T-helper 2 cell (primary cell): ENCODE measurements at places on chromosomes 3 and 15.

DNA sequence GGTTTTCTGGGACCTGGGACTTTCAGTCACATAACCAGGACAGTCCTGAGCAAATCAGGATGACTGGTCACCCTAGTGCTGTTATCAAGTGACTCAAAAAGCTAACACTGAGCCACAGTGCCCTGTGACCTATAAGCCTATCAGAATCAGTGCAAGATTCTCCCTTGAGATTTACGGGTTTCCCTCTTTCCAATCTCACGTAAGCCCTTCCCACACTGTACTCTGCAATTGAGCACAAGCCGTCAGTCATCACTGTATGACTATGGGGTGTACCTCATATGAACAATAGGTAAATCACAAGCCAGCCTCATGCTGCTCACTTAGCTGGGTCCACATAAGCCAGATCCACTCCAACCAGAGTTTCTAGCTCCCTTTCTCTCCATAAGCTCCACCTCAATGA, 21.0 kb upstream of the CLDN18 start:
- no peak for DNase-seq

GRCh38 chr3:184373422-184373821, 4.6 kb downstream of the THPO start:
- DNase-seq, result no peak

DNA sequence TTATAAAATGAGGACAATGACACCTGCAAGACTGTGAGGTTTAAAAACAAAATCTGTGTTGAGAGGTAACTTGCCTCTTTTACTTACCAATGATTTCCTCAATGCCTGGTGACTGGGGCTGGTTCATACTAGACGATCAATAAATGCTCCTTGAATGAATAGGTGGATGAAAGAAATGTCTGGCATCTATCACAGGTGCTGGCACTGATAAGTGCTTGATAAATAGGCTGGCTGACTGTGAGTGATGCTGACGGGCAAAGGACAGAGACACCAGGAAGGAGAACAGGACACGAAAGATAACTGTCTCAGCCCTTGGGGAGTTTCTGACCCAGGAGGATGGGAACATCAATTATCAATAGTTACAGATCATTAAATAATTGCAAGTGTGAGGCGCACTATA, 31.9 kb downstream of the RBP2 start:
- no peak for DNase-seq

- DNase-seq, result no peak
Measured at GRCh38 chr3:187458921-187459320, 90.7 kb downstream of the RTP4 start.

DNA sequence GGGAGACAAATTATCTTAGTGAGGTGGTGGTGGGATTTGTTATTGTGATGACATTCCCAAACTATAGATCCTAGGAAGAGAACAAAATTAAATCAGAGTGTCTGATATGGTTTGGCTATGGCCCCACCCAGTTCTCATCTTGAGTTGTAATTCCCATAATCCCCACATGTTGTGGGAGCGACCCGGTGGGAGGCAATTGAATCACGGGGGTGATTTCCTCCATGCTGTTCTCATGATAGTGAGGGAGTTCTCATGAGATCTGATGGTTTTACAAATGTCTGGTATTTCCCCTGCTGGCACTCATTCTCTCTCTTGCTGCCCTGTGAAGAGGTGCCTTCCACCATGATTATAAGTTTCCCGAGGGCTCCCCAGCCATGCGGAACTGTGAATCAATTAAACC, 62.0 kb downstream of the RPL22L1 start:
- DNase-seq, result no peak

DNA sequence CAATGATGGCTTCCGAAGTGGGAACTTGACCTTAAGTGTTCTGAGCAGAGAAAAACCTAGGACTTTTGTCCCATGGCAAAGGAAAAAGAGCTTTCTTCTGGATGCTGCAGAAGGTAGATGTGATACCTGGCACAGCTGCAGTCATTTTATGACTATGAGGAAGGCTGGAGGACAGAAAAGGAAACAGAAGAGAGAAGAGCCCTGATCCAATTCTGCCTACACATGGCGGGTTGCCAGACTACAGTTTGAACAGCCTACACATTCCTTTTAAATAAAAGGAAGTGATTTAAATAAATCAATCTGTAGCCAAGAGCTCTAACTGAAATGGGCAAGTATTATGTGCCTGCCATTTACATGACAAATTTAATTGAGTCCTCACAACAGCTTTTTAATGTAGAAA, 43.6 kb upstream of the CHRNB4 start:
- DNase-seq, result no peak

DNA sequence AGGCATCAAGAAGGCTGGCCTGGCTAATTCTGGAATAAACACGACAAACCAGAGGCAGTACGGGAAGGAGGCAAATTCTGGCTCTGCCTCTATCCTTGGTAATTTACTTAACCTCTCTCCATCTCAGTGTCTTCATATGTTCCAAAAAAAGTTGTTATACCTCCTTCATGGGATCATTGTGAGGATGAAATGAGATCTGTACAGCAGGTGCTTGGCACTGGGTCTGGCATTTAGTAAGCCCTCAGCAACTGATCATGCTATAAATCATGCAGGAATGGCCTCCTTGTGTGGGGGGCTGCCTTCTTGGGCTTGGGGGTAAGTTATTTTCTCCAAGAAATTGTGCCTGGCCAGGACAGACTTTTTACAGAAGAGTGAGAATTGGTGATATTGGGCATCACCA, 38.3 kb upstream of the TRA2B start:
- DNase-seq, result no peak

DNA sequence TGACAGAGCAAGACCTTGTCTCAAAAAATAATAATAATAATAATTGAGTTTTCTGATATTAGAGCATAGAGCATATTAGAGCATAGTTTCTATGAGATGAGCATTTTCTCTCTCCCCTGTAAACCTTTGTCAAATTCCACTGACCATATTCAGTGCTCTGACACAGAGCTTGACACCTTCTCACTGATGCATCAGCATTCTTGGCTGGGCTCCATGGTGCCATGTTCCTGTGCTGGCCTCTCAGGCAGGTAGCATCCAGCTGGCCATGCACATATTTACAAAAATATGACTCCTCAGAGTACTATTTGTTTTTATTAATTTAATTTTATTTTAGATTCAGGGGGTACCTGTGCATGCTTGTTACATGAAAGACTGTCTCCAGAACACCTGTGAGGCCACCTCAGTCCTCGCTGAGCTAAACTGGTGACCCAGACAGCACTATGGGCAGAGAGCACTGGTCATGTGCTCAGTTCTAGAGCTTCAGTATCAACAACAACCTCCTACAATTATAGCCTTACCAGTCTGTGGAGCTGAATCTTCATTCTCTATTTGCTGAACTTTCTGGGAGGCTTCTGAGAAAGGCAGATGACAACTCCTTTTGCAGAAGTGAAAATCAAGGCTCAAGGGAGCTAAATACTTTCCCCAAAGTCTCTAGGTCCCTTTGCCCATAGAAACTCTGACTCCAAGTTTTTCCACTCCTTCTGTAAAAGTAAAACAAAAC, 21.6 kb upstream of the SLC28A2 start:
- DNase-seq, result no peak

DNA sequence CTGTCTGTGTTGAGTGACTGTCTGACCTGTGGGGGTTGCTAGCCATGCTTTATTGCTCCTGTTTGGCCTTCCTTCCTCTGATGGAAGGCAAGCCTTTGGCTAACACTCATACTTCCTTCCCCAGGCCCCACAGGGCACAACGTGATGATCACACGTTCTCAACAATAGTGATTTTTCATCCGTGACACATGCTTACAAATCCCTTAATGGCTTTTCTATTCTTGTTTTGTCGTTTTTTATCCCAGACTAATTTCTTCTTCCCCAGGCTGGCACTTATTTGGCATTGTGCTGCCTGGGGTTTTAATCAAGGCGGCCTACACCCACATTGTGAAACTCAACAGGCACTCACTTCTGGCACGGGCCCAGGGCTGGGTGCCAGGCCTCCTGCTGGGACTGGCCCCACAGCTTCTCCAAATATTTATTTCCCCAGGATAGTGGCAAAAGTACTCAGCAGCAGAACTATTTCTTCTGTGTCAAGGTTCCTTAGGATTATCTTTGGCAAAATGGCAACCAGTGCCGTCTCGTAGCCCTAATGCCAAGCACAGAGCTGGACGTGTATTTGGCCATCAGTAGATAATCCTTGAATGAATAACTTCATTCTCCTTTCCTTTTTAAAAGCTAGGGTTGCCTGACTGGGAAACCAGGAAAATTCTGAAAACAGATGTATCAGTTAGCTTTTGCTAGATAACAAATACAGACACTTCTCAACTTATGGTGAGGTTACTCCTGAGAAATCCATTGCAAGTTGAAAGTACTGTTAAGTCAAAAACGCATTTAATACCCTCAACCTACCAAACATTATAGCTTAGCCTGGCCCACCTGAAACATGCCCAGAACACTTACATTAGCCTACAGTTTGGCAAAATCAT, 30.6 kb downstream of the CMTM7 start:
- DNase-seq, result no peak

GRCh38 chr15:65936282-65936681, 67.0 kb downstream of the RAB11A start:
- no peak for DNase-seq

- DNase-seq, result no peak
Measured at GRCh38 chr3:148006508-148006907, 597.3 kb downstream of the ZIC1 start.

GRCh38 chr15:83208367-83208661, 691 bp upstream of the HDGFL3 start:
- DNase-seq, result no peak

DNA sequence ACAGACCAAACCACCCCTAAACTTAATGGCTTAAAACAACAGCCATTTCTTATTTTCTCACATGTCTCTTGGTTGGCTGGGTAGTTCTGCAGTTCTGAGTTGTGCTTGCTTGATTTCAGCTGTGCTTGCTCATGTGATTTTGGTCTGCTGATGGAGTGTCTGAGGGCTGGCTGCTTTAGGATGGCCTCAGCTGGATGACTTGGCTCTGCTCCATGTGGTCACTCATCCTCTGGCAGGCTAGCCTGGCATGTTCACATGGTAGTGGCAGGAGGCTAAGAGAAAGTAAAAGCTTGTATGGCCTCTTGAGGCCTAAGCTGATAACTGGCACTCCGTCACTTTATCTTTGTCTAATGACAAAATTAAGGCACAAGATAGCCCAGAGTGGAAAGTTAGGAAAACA, 4.1 kb downstream of the SV2B start:
- DNase-seq, result no peak

DNA sequence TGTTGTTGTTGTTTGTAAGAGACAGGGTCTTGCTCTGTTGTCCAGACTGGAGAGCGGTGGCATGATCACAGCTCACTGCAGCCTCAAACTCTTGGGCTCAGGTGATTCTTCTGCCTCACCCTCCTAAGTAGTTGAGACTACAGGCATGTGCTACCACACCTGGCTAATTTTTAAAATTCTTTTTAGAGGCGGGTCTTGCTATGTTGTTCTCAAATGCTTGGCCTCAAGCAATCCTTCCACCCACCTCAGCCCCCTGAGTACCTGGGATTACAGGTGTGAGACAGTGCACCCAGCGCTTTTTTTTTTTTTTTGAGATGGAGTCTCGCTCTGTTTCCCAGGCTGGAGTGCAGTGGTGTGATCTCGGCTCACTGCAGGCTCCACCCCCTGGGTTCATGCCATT, 46.7 kb downstream of the TMOD3 start:
- no peak for DNase-seq

DNA sequence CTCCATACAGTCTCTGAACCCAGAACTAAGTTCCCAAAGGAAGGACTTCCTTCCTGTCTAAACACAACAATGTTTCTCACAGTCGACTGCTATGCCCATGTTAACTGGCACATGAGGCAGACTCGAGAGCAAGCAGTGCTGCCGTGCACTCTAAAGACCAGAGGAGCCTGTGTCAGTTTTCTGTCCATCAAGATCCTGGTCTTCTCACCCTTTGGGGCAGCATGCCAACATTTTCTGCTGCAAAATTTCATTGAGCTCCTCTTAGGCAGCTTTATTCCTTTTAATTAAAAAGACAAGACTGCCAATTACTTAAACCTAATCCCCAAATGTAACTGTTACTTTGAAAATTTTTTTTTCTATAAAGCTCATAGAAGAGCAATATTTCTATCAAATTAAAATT, 205.1 kb downstream of the GAP43 start:
- DNase-seq, result no peak

DNA sequence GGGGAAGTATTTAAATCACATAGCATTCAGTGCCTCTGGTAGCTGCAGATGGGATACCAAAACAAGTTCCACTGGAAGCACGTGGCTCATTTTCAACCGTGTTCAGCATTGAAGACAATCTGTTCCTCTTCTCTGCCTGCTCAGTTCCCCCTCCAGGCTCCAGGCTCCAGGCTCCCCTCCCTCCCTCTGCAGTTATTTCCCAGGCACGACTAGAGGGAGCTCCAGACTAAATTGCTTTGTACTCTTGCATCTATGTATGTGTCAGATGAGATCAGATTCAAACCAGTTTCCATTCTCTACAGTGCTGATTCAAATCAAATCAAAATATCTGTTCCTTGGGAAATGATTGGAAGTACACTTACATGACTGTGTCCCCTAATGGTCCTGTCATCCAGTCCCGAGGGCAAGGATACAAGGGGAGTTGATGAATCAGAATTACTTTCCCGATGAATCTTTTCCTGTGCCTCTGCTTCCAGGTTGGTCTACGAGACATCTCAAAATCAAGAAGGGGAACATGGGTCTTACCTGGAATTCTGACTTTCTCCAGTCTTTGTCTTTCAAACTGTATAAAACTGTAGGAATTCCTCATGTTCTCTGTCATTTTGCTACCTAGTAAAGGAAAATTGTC, 600.5 kb downstream of the EDEM1 start:
- no peak for DNase-seq

- DNase-seq, result no peak
Measured at GRCh38 chr3:146884296-146884695, 279.1 kb upstream of the PLSCR5 start.

- DNase-seq, result no peak
Measured at GRCh38 chr3:194086388-194087075, 49.4 kb upstream of the HES1 start.

DNA sequence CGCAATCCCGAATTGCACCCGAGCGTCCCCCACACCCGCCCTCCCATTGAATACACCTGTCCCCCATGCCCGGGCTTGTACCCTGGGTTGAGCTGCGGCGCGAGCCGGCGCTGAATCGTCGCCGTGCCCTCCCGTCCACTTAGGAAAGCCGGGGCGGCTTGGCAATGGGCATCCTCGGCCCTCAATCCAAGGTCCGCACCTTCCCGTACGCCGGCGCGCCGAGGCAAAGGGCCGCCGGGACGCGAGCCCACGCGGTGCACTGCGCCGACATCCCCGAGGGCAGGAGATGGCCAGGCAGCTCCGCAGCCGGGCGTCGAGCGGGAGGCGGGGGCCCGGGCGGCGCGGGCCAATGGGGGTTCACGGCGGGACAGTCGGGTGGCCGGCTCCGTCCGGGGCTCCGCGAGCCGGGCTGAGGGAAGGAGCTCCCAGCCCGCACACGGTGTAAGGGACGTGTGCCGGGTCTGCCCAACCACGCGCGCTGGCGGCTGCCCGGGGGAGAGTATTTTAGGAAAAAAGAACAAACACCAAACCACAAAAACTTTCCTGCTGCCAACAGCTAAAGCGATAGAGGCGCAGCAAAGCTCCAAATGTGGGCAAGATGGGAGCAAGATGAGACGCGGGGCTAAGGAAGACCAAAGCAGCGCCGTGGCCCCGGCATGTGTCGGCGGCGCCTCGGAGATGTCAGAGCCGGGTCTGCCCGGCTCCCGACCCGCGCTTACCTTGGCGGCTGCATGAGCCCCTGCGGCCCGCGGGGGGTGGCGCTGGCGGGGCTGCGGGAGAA, 621 bp downstream of the RGMA start:
- DNase-seq, result no peak

- no peak for DNase-seq
Measured at GRCh38 chr3:153783106-153783505, 338.1 kb upstream of the ARHGEF26 start.

- DNase-seq, result no peak
Measured at GRCh38 chr3:99666201-99666600, 27.8 kb downstream of the COL8A1 start.
